Daoy (cell line): ENCODE measurements at places on chromosomes 5 and 9. TPM values are rescaled to one million over a fixed set of nuclear protein-coding genes. Genes with fewer than 3 reads are reported as not detected.

GRCh38 chr5:83340511-83340918 lies 131.0 kb upstream of the VCAN start:
- no peak for DNase-seq

GRCh38 chr5:120108586-120109248 lies 355.4 kb upstream of the PRR16 start:
- no peak for DNase-seq

GRCh38 chr9:98019098-98019497 lies 36.0 kb downstream of the ANP32B start:
- DNase-seq = no peak

DNA sequence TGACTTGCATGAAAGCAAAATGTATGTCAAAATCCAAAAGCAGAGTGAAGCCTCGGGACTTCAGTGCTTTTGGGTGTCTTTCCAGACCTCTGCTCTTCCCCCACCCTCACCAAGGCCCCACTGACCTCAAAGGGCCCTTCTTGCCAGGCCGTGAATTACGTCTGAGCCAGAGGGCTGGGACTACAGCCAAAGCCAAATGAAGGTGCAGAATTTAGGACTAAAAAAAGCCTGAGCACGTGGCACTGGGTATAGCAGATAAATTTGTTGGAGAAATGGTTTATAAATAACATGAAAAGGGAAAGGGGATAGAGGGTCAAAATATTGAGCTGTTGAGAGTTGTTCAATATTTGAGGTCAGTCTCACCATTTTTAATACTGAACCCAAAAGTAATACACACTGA lies 163.4 kb downstream of the GHR start:
- no peak for DNase-seq

DNA sequence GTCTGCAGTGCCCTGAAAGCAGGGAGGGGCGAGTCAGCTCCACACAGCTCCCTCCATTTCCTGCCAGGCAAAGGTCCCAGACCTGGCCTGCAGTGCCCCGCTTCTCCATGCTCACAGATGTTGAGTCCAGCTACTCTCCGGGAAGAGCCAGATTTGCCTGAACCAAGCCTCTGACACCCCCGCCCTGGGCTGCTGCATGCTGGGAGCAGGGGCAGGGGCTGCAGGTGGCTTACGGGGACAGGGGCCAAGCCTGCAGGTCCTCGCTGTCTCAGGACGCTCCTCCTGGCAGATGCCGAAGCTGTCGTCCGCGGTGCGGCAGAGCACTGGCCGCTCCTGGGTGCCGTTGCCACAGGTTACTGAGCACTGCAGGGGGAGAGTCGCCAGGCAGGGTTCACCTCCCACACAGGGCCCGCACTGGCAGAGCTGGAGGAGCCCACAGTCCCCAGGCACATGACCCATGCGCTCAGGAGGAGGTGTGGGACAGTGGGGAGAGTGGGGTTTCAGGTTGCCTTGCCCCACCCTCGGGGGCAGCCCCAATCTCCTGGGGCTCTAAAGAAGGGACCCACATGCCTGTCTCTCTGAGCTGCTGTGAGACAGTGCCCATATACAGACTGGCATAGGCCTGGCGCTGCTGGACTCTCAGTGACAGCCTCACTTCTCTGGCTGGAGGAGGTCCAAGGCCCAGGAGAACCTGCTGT lies 62.4 kb downstream of the ZNF354C start:
- no peak for DNase-seq

Gene PDGFRB
- 8.6 and 9.4 TPM in 2 replicates for total RNA-seq

Gene SEMA5A
- total RNA-seq = 0.21 and 0.23 TPM in 2 replicates

DNA sequence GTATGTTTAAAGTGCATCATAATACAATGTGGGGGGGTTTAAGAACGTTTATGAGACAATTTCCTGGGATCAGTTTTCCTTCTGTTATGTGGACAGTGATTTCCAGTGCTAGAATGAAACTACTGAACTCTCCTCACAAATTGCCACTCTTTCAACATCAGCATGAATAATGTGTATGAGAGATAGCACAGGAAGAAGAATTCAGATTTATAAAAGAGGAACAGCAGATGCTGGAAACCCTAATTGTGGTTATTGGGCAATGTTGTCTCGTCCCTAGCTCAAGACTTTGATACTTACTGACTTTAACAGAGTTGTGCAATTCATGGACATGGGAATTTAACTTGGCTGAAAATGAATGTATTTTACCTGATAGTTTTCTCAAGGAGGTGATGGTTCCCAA lies 410.8 kb upstream of the MEF2C start:
- no peak for DNase-seq
